CD4-positive, alpha-beta T cell treated with Interleukin-4 for 1 hour (primary cell): ENCODE measurements at places on chromosomes 7 and 10.

- no peak for DNase-seq
Observed at GRCh38 chr10:33345236-33345635, 10.8 kb upstream of the NRP1 start.

DNA sequence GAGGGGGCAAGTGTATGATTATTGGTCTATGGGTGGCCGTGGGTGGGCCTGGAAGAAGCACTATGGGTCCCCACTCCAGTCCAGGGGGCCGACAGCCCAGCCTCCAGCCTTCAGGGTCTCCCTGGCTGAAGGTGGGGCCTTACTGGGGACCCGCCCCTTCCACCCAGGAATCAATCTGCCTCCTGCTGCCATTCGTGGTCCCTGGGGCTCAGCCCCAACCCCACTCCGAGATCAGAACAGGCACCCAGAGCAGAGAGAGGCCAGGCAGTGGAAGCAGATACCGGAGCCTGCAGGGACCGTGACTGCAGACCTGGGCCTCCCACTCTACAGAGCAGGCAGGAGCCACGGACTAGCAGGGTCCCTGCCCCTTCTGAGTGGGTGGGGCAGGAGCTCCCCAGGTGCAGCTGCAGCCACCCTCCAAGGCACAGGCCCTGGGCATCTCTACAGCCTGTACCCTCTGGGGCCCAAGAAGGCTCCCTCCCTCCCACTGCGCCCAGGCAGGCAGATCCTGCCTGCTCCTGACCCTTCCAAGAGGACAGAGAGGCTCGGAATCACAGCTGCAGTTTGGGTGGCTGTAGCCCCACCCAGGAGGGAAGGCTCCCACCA is 13.6 kb upstream of the FOXL3 start:
- DNase-seq = no peak

DNA sequence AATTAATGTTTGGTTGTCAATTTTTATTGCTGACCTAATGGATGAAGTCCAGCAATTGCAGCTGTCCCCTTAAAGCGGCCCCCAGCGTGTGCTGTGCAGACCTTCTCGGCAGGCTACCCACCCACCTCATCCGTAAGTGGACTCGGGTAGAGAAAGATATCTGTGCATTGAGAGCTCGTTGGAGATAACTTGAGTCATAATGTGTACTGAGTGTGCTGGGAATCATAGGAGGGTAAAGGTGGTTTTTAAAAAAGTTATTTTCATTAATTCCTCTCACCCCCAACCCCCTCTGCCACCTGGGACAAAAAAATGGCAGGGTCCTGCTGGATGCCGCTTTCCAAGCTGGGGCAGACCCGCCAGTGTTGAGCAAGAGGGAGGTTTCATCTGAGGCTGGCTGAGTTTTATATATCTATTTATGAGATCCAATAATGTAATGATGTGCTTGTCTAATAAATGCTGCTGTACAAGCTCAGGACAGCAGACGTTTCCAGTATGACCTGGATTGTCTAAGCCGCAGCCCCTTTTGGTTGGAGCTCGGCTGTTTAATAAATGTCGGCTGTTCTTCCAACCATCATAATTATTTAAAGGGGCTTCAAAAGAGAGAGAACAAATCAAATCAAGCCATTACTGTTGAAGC is 119.1 kb downstream of the NKX6-2 start:
- no peak for DNase-seq

DNA sequence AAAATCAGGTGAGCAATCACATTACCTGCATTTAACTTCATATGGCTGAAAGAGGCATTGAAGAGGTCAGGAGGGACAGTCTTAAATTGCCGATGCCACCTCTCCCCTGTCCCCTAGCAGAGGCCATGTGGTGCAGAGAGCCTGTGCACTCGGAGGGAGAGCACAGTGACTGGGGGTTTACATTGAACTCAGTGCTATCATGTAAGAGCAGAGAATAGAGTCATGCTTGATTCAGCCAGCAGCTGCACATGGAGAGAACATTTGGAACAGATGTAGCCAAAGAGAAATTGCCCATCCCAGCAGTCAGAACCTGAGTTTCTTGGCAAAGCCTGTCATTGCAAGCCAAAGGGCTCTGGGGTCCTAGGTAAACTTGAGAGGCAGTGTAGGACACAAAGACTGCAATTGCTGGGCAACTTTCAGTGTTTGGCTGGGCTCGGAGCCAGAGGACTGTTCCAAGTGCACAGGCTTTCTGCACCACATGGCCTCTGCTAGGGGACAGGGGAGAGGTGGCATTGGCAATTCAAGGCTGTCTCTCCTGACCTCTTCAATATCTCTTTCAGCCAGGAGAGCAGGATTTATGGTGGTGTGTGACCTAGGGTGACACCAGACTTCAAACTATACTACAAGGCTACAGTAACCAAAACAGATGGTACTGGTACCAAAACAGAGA is 267.1 kb downstream of the REEP3 start:
- no peak for DNase-seq

- DNase-seq = no peak
Observed at GRCh38 chr7:17560516-17560915, 262.1 kb downstream of the AHR start.

GRCh38 chr7:103010211-103010610 is 64.4 kb downstream of the FBXL13 start:
- DNase-seq = no peak

DNA sequence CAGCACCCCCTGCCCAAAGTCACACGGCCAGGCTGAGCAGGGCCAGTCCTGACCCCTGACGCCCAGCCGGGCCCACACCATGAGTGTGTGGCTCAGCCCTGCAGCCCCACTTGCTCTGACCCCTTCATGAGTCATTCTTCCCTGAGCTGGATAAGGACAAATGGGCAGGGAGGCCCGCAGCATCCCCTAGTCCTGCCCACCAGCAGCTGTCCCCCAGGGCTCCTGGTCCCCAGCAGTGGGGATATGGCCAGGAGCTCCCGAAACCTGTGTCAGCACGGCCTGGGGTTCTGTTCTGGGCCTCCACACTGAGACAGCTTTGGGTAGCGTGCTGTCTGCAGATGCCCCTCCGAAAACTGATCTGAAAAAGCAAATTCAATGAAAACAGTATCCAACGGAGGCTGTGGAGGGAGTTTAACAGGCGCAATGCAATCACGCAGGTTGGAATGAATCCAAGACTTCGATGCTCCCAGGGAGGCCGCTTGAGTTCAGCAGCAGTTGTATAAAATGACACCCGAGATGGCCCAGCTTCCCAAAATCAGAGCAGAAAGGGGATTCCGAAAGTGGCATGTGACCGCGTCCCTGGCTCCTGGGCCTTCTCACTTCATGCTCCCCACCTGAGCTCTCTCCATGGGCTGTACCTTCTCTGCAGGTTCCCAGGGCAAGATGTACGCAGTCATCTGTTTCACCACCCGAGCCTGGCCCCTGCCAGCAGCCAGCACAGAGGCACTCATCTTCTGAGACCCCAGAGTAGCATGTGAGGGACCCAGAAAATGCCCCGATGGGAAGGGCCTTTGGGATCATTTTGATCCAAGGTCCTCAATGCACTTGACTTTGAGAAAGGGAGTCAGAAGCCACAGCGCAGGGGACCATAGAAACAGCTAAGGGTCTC is 214.1 kb downstream of the USP6NL start:
- DNase-seq = no peak

DNA sequence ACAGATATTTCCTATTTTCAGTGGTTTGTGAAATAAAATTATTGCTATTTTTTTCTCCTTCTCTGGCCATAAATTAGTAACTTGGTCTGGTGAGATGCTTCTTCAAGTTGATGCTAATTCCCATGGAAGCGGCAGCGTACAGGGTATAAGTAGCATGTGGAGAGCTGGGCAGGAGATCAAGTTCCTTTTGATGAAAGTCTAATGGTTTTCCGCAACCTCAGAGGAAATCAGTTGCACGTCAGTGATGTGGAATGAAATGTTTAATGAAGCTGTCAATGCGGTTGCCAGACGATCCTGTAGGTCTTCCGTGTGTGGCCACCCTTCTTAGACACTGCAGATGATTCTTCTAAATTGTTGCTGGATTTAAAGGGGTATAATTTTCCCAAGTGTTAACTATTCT is 236.4 kb upstream of the GRM3 start:
- DNase-seq = no peak

DNA sequence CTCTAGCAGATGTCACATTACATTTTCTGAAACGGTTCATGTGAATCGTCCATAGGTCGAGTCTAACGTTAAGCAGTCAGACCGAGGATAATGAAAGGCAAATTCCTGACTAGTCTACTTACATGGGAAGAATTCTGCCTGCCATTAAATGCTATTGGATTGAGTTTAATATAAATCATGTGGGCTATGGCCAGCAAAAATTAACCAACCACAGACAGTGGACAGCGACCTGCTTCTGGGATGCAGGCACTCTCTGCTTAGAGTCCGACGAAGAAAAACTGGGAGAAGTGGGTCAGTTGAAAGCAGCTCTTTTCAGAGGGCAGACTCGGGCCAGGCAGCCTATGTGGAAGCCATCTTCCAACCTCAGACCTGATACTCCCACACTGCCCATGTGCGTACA is 16.6 kb downstream of the PIP4K2A start:
- DNase-seq = no peak

DNA sequence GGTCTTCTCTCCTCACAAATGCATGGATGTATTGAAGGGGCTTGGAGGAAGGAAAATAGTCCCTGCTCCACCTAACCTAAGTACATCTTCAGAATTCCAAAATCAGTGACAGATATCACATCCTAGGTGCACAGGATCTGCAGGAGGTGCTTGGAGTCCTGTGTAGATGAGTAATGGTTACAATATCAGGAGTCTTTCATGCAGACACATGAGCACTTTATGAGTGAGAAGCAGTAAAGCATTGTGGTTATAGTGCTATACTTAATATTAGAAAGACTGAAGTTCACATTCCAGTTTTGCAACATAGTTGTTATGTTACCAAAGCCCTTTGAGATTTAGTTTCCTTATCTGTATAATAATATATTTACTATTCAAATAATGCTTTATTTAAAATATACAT is 516.7 kb downstream of the NEBL start:
- DNase-seq = no peak

GRCh38 chr10:60429084-60429849 is 39.6 kb upstream of the ANK3 start:
- DNase-seq = no peak

DNA sequence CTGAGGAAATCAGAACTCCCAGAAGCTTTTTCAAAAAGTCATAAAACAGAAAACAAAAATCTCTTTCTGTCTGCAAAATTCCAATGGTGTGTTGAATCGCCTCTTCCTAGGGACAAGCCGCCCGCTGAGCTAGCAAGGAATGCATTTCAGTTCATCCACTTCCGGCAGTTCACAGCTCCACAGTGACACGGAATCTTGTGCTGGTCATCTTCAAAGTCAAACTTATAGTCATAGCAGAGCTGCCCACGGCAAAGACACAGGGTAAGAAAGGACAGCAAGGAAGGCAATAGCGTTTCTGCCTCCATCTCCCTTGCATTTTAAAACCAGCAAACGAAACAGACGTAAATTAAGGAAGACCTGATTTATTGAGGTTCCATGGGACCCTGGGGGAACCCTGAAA is 111.2 kb downstream of the GALNT11 start:
- DNase-seq = no peak

DNA sequence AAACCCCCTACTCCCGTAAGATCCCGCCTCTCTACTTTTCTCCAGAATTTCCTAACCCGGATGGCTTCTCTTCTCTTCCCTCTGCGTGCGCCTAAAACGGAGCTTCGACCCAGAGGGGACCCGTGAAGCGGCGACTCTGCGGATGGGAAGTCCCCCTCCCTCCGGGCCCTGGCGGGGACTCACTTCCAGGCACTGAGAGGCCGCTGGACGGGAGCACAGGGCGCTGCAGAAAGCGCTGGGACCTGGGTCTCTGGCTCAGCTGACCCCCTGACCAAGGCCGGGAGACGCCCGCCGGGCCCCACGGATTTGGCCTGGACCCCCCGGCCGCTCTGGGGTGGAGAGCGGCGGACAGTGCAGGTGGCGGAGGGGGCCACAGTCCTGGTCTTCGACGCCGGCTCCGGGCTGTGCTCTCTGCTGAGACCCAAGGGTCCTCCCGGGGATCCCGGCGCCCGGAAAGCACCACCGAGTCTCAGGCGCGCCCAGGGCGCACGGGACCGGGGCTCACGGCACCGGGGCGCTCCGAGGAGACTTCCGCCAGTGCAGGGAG is 688 bp upstream of the FOXL3 start:
- no peak for DNase-seq

GRCh38 chr10:62506371-62506770 is 132.2 kb downstream of the ZNF365 start:
- no peak for DNase-seq

- DNase-seq = no peak
Observed at GRCh38 chr7:156180451-156181229, 368.4 kb upstream of the SHH start.

DNA sequence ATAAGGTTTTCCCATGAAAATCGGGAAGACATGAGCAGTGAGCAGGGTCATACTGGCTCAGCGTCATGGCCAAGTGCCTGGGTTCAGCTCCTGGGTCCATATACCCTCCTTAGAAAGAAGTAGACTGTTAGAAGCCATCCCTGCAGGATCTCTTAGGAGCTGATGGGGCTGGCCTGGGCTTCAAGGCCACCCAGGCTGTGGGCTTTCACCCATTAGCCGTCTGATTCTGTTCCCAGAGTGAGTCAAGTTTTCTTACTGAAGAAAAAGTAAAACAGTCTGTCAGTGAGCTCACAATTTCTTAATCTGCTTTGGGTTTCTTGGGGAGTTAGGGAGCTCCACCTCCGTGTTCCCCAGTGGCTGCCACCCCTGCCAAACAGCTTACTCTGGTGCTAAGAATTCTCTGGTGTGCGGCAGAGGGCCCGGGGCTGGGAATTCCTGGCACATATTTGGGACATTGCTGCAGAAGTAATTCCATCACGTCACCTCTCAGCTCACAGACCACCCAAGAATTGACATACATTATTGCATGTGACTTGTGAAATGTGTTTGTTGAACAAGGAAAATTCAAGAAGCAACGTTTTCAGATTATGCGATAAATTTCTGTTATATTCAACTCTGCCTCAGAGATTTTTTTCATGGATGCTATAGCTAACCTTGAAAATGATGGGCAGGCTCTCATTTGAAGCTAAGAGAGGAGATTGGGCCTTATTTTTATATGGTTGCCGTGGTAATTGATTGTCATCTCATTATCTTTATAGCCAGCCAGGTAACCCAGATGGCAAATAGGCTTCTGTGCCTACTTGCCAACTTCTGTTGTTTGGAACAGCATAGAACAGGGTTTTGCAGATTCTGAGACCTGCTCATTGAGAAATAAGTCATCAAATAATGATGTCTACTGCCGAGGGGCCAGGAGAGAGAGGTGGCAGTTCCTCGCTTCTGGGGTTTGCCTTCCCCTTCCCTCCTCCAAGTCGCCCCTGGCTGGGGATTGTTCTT is 166.4 kb downstream of the CHN2 start:
- no peak for DNase-seq

DNA sequence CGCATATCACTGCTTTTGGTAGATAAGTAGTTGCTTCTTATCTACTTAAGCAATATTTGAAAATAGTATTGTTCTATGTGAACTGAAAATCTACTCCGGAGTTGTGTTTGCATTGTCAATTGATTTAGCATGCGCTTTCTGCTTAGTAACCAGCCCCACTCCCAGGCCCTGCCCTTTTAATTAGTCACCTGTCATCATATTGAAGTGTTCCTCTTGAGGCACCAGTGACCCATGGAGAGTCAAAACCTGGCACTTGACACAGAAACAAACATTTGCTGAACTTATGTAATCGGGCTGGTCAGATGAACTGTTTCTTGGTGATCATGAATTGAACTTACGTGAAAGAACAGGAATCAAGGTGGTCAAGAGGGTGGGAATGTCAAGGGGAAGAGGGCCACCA is 27.8 kb upstream of the CDHR3 start:
- DNase-seq = no peak

- no peak for DNase-seq
Observed at GRCh38 chr7:17130281-17131059, 168.0 kb upstream of the AHR start.

GRCh38 chr10:125633517-125633999 is 49.4 kb downstream of the TEX36 start:
- no peak for DNase-seq
